ENCODE measurements at places on chromosomes 5 and 9.
A peak's percentile ranks its signal among the peaks of the same experiment; 100 is the strongest.

DNA sequence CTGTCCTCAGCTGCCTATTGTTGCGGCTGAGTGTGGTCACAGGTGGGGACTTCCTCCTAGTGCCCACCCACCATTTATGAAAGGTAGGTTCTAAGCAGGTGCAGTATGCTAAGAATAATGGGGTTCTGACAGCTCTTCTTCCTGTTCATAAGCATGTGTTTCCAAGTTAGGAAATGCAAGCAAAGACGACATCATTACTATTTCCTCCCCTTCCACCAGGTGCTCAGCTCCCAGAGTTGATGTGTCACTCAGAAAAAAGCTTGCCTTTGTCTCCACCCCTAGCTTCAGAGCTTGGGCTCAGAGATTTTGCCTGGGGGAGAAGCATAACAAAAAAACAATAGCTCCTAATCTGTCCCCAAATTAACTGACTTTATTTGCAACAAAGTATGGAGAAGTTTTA lies 1076.7 kb downstream of the NR2F1-AS1 start:
- peak; percentile 62 for DNase-seq

- DNase-seq: no peak
Observed at GRCh38 chr5:173742432-173742816, 126.0 kb upstream of the BOD1 start.

DNA sequence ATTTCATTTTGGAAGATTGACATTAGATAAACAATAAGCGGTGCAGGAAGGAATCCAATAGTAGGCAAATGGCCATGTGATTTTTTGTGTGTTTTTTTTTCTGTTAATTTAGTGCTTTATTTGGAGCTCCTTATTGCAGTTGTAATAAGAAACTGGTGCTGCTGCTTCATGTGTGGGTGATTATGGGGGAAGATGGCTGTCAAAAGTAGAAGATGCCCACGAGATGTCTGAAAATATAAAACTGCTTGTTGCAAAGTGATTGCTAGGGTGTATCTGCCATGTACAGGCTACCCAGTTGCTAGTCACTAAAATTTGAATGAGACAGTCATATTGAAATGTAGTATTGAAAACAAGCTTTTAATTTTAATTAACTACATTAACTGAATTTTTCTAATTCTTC lies 216.7 kb upstream of the FTMT start:
- no peak for DNase-seq

- DNase-seq: no peak
Observed at GRCh38 chr5:127400539-127400938, 109.9 kb downstream of the MEGF10 start.

- no peak for DNase-seq
Observed at GRCh38 chr5:60455589-60455988, 244.4 kb downstream of the DEPDC1B start.

DNA sequence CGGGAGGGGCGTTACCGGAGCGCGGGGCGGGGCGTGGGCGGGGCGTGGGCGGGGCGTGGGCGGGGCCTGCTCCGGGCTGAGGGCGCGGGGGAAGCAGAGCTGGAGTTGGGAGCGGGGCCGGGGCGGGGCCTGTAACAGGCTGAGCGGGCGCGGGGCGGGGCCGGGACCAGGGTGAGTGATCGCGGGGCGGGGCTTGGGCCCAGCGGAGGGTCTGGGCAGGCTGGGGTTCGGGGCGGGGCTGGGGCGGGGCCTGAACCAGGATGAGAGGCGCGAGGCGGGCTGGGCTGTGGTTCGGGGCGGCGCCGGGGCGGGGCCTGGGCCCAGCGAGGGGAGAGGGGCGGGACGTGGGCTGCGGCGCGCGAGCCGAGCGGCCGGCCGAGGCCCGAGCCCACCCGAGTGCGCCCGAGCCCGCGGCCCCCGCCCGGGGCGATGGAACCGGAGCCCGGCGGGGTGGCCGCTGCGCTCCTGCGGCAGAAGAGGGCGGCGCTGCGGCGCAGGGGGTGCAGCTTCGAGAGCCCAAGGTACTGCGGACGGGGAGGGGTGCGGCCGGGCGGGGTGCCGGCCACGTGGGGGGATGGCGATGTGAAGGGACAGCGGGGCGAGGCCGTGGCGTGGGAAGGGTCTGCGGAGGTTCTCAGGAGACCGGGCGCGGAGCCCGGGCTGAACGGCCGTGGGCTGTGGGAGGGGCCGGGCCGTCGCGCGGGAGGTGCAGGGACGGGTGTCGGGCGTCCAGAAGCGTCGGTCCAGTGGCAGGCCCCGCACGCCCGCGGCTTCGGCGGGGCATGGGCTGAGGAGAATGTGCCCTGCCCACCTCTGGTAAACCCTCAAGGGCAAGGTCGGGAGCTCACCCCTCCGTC lies 39.5 kb upstream of the GARNL3 start:
- DNase-seq: peak; percentile 68

DNA sequence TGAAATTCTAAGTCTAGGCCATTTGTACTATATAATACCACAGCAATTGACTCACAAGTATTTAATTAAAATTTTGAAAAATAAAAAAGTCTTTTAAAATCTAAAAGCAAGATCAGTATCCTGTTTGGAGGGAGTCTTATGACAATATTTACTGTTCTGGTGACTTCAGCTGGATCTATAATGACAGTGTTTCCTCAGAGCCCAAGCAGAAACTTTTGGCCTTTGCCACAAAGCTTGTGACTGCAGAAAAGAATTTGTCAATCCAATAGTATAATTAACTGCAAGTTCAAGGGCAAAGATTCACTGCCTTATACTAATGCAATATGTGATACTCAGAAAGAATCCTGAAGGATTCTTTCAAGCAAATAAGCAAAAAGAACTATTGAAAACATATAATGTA lies 49.6 kb upstream of the RAPGEF6 start:
- DNase-seq: no peak

Data from NCI-H226 (cell line).